ENCODE measurements at places on chromosomes 2 and 18. TPM values are rescaled to one million over a fixed set of nuclear protein-coding genes. Genes with fewer than 3 reads are reported as not detected.

DNA sequence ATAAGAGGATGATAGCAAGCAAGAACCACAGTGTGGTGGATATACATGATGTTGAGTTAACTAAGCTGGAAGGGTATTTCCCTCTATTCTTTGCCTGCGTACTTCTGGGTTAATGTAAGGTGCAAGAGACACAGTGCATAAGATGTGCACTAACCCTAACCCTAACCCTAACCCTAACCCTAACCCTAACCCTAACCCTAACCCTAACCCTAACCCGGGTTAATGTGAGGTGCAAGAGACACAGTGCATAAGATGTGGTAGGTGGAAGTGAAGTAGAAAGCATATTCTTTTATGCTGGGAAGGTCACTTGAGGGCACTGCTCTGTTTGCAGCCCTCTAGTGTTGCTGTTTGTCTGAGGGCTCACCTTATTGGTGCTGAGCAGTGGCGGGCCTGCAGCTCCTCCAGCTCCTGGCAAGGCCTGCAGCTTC, 181.5 kb upstream of the ITGA4 start:
- DNase-seq = no peak
- no peaks in the 10 kb centered on the region for H3K36me3 ChIP-seq
- H3K4me1 ChIP-seq = no peaks in the 10 kb centered on the region
- H3K4me3 ChIP-seq = no peak overlapping the region
- no peaks in the 10 kb centered on the region for H3K27me3 ChIP-seq

GRCh38 chr18:59690996-59691395, 6.2 kb downstream of the CCBE1 start:
- H3K36me3 ChIP-seq = no peaks in the 10 kb centered on the region
- H3K4me3 ChIP-seq = no peak overlapping the region
- no peak for DNase-seq
- H3K4me1 ChIP-seq = peaks cover 5% of the 10 kb centered on the region

DNA sequence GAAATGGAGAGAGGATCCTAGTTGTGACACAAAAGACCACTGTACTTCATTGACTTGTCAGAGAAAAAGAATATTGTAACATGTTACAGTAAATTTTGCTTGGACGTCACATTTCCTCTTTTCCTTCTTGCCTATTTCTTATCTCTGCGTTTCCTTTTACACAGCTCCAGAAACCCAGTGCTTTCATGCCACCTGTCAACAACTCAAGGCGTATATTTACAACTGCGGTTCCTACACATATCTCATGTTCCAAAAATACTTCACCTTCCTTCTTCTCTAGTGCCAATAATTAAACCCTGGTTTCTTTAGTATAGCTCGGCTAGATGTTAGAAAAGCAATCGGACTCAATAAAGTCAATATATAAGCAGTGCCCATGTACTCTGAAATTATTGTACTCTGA, 911.5 kb upstream of the FSHR start:
- no peaks in the 10 kb centered on the region for H3K36me3 ChIP-seq
- no peaks in the 10 kb centered on the region for H3K27me3 ChIP-seq
- H3K4me3 ChIP-seq = no peak overlapping the region
- H3K27ac ChIP-seq = no peak overlapping the region
- no peaks in the 10 kb centered on the region for H3K4me1 ChIP-seq

MFSD6 gene
- 55.8 TPM for total RNA-seq

All from upper lobe of right lung (tissue), 1 donor.